ENCODE measurements at places on chromosomes 13 and 19.

GRCh38 chr13:27201661-27202060 is 30.1 kb upstream of the USP12 start:
- DNase-seq = no peak

GRCh38 chr13:73720216-73720840 is 413.9 kb downstream of the KLF12 start:
- no peak for DNase-seq

DNA sequence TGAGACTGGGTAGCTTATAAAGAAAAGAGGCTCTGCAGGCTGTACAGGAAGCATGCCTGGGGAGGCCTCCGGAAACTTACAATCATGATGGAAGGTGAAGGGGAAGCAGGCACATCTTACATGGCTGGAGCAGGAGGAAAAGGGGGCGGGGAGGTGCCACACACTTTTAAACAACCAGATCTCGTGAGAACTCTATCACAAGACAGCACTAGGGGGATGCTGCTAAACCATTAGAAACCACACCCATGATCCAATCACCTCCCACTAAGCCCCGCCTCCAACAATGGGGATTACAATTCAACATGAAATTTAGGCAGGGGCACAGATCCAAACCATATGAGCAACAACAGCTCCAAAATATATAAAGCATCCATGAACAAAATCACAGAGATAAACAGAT is 46.5 kb upstream of the GTF2F2 start:
- DNase-seq = no peak

DNA sequence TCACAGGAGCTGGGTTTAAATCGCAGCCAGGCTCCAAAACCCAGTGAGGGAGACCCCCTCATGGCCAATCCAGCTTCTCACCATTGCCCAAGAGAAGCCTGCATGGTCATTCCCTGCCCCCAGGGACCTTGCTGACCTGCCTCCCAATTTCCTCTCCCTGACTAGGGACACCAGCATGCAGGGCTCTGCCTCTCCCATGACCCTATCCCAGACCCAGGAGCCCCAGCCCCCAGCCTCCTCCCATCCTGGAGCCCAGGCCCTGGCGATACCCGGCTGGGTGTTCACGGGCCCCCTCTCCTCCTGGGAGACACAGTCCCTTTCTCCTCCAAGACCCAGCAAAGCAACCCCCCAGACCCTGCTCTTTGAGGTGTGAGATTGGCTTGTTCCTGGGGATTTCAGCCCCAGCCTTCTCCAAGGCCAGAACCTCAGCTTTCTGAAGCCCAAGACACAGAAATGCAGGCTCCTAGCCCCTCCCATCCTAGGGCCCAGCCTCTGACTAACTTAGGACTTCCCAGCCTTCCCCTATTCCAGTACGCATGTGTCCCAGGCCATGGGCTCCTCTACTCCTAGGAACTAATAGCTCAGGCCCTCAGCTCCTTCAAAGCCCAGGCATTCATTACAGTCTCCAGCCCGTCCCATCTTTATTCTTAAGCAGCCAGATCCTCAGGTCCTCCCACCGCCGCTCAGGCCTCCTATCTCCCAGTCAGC is 1.1 kb downstream of the GYS1 start:
- DNase-seq = peak; percentile 50

GRCh38 chr19:57406516-57407123 is 4.3 kb upstream of the ZNF17 start:
- DNase-seq = peak; percentile 31

- no peak for DNase-seq
Measured at GRCh38 chr13:106858903-106859532, 291.1 kb upstream of the ARGLU1 start.

DNA sequence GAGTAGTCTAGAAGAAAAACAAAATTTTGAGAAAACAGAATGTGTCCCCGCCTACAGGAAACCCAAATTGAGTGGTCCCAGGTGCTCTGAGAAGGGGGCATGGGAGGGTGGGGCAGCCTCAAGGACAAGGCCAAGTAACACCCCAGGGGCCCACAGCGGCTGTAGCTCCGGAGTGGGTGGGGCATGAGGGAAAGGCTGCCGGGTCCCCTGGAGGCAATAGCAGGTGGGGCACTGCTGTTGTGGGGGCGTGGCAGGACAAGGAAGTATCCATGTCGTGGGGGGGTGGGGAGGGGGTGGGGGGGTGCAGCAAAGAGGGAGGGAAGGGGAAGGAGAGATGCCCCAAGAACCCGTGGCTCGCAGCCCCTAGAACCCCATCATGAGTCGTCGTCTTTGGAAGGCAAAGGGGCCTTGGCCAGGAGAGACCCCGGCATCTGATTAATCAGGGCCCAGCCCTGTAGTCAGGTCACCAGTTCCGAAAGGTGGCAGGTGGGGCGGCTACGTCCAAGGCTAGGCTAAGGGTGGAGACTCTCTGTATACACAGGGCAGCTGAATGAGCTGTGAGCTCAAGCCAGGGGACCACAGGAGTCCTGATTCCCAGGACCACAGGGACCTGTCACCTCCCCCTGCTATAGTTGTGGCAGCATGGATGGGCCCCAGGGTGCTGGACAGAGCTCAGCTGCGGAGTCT is 7.5 kb upstream of the ISYNA1 start:
- DNase-seq = no peak

- DNase-seq = no peak
Measured at GRCh38 chr13:72383646-72384045, 343.8 kb downstream of the MZT1 start.

- peak; percentile 43 for DNase-seq
Measured at GRCh38 chr19:18915639-18916038, 3.5 kb downstream of the COPE start.

- no peak for DNase-seq
Measured at GRCh38 chr19:57037556-57037955, 82.2 kb upstream of the USP29 start.

- no peak for DNase-seq
Measured at GRCh38 chr13:100483841-100484381, 104.7 kb downstream of the GGACT start.

DNA sequence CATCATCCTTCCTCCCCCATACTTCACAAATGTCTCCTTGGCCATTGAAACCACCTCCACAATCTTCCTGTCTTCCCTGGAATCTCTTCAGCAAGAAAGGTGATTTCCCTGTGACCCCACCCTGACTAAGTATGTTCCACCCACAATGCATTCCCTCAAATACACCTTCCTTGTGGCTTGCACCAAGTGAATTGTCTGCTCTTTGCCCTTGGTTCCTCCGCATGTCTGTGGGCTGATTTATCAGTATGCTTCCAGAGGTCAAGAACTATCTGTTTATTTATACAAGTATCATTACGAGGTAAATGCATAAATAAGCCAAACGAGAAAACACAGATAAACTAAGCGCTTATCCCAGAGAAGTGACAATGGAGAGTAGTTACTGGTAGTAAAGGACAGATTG is 45.4 kb upstream of the POMP start:
- DNase-seq = peak; percentile 52

DNA sequence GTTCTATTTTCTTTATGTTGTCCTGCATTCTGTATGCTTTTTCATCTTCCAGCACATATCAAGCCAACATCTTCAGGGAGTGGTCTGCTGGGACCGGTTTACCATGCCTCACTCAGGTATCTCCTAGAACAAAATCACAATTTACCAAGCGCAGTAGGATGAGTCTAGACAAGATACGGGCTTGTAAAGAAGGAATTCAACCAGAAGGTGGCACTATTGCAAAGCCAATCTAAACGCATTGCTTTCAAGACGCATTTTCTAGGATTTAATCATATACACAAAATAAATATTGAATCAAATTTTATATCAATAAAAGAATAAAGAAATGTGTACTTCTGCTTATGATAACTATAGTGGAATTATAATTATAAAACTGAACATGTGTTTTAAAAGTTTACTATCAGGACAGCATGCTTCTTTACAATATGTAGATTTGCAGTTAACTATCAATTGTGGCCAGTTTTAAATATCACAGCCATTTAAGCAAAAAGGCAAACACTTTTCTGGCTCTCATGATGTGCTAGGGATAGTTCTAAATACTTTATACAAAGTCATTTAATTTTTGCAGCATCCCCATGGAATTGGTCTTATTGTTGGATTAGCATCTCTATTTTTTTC is 16.1 kb upstream of the TPP2 start:
- DNase-seq = peak; percentile 54

GRCh38 chr19:39828015-39828653 is 5.8 kb downstream of the DYRK1B start:
- peak; percentile 42 for DNase-seq

GRCh38 chr13:22929381-22930126 is 251.2 kb upstream of the SGCG start:
- no peak for DNase-seq

Data from SW480 (cell line).